Mesothelial cell of epicardium (in vitro differentiated cells): ENCODE measurements at places on chromosomes 2 and 18. TPM values are rescaled to one million over a fixed set of nuclear protein-coding genes. Genes with fewer than 3 reads are reported as not detected.

Gene NTSR2
- not detected in 3 replicates for total RNA-seq

Gene FBXO11
- 91.4 to 102 TPM (median 96.6 TPM) in 3 replicates for total RNA-seq

Gene POTEJ
- not detected in 3 replicates for total RNA-seq

- no peak overlapping the region for H3K27ac ChIP-seq
- H3K27me3 ChIP-seq: no peaks in the 10 kb centered on the region
- no peaks in the 10 kb centered on the region for H3K36me3 ChIP-seq
- H3K4me3 ChIP-seq: no peak overlapping the region
- DNase-seq: no peak
- H3K4me1 ChIP-seq: peaks cover 9% of the 10 kb centered on the region
These were observed 156.2 kb downstream of the SPP2 start for GRCh38 chr2:234206738-234207137.

Gene REEP1
- total RNA-seq: 1.1 to 1.9 TPM (median 1.8 TPM) in 3 replicates

- H3K4me3 ChIP-seq: no peak overlapping the region
- H3K36me3 ChIP-seq: peaks cover 64% of the 10 kb centered on the region
- no peak for DNase-seq
- no peaks in the 10 kb centered on the region for H3K4me1 ChIP-seq
- no peaks in the 10 kb centered on the region for H3K27me3 ChIP-seq
These were observed 30.5 kb downstream of the LTBP1 start for GRCh38 chr2:32977228-32977758.

DNA sequence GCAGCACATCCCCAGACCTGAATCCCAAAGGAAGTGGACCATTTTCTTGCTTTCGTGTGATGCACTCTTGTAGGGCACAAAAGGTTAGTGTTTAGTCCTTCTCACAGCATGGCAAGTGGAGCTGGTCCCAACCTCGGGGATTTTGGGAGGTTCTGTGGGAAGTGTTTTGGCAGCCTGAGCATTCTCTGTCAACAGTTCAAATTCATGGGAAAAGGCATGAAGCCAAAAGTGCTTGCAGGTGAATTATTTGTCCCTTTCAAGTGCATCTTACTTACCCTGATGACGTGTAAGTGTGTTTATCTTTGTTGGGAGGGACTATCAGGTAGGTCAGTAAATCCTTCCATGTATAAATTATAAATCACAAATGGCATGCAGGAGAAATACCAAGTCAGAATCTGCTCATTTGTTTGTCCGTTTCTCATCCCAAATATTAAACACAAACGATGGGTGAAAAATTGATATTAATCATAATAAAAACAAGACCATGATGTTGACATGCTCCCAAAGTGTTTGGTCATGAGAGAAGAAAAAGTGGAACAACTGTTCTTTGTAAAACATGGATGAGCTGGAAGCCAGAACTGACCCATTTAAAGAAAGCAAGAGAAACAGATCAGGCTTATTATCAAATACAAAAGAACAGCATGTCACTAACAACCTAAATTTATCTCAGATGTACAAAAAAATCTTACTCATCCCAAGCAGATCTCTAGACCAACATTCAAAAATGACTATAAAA lies 57.6 kb downstream of the EPHA4 start:
- H3K27ac ChIP-seq: no peak overlapping the region
- no peak for DNase-seq
- peaks cover 25% of the 10 kb centered on the region for H3K4me1 ChIP-seq
- H3K27me3 ChIP-seq: peaks cover 3% of the 10 kb centered on the region

- H3K27me3 ChIP-seq: no peaks in the 10 kb centered on the region
- no peak overlapping the region for H3K27ac ChIP-seq
- H3K36me3 ChIP-seq: no peaks in the 10 kb centered on the region
- no peak for DNase-seq
- H3K4me1 ChIP-seq: peaks cover 15% of the 10 kb centered on the region
These were observed 1011.7 kb upstream of the GYPC start for GRCh38 chr2:125644257-125644656.
